ENCODE measurements at places on chromosomes 7 and 10.

DNA sequence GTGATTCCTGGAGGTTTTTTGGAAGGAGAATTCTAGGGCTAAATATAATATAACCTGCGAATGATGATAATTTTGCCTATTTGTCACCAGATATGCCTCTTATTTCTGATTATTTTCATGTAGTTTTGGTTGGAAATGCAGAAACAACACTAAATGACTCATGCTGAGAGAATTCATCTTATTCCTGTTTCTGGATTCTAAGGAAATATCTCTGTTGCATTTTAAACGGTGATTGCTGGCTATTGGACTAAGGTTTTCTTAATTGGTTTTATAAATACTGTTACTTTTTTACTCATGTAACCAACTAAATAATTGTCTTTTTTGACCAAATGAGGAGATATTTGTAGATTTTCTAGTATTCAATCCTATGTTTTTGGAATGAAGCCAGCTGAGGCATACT lies 204.9 kb upstream of the NPSR1 start:
- DNase-seq, result no peak

- DNase-seq, result no peak
Observed at GRCh38 chr10:88073682-88074081, 210.3 kb downstream of the PTEN start.

GRCh38 chr10:45432700-45433472 lies 58.9 kb downstream of the ALOX5 start:
- no peak for DNase-seq

GRCh38 chr7:77887567-77887966 lies 89.0 kb downstream of the PHTF2 start:
- DNase-seq, result no peak

DNA sequence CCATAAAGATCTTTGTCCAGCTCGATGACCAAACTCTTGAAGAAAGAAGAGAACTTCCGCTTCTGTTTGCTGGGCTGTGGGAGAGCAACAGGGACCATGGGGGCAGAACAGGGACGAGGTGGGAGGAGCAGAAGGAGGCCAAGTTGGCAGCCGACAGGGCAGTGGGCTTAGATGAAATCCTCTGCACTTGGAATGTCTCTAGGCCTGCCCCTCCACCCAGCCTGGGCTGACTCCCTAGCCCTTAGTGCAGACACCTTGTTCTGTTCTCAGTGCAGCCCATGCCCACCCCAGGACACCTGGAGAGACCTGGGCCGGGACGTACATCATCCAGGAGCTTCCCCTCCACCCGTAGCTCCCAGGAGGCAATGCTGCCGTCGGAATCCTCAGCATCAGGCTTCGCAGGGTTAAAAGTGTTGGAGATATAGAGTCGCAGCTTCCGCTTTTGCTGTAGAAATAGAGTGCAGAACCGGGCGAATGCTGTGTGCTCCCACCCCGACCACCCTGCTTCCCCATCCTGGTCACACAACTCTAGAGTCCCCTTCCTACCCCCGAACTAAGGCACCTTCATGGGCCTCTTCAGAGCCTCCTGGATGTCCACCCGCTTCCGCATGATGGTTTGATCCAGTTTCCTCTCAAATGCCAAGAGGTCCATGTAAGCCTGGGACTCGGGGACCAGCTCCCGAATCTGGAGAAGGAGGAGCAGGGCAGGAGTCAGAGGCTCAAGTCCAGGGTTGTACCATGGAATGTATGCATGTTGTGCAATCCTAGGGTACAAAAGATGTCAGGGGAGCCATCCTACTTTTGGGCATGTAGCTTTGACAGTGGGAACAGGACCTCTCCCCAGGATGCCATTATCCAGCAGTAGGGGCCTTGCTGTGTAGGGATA lies 6.1 kb downstream of the SMARCD3 start:
- no peak for DNase-seq

GRCh38 chr7:71925663-71926062 lies 486.5 kb downstream of the CALN1 start:
- DNase-seq, result no peak

DNA sequence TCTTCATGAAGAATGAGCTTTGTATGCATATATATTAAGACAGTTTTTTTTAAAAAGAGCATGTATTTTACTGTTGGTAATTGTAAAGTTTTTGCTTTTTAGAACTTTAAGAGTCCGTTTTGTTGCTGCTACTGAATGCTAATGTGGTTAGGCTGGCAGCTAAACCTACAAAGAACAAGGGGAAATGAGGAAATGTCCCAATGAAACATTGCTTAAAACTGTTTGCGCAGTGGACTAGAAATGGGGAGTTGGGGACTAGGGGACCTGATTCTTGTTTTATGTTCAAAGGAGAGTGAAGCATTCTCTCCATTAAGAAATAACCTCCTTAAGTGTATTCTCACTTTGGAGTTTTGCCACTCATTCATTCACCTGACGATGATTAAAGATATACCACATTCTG lies 5.7 kb downstream of the NRF1 start:
- no peak for DNase-seq

DNA sequence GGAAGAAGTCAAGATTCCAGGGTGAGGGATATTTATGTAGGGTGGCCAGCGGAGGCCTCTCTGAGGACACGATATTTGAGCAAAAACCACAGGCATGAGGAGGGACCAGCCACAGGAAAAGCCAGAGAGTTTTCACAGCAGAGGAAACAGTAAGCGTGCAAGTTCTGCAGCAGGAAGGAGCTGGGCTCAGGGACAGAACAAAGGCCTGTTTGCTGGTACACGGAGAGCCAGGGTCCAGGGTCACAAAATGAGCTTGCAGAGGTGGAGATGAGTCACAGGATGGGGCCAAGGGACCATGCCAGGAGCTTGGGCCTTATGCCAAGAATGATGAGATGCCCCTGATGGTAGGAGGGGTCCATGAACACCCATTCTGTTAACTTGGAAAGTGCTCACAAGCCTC lies 283.5 kb downstream of the PLXNA4 start:
- DNase-seq, result no peak

DNA sequence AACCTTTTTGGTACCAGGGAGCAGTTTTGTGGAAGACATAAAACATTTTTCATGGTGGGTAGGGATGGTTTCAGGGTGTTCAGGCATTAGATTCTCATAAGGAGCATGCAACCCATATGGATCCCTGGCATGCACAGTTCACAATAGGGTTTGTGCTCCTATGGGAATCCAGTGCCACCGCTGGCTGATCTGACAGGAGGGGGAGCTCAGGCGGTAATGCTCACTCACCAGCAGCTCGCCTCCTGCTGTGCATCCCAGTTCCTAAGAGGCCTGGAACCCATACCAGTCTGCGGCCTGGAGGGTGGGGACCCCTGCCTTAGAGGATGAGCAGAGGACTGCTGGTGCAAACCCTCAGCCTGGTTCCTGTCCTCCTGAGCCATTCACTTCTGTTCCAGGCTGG lies 561.7 kb downstream of the SDK1 start:
- DNase-seq, result no peak

- no peak for DNase-seq
Observed at GRCh38 chr10:27628621-27629020, 117.0 kb downstream of the MKX start.

- no peak for DNase-seq
Observed at GRCh38 chr10:1244493-1244892, 188.3 kb downstream of the WDR37 start.

DNA sequence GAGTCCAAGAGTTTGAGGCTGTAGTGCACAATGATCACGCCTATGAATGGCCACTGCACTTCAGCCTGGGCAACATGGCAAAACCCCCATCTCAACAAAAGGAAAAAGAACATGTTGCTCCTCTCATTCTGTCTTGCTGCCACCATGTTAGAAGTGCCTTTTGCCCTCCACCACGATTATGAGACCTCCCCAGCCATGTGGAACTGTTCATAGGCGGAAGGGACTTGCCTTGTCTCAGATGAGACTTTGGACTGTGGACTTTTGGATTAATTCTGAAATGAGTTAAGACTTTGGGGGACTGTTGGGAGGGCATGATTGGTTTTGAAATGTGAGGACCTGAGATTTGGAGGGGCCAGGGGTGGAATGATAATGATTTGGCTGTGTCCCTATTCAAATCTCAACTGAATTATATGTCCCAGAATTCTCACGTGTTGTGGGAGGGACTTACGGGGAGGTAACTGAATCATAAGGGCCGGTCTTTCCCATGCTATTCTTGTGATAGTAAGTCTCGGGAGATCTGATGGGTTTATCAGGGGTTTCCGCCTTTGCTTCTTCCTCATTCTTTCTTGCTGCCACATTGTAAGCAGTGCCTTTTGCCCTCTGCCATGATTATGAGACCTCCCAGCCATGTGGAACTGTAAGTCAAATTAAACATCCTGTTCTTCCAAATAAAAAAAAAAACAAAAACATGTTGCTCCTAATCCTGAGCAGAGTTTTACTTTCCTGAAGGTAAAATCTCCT lies 22.3 kb downstream of the DLG5 start:
- no peak for DNase-seq

DNA sequence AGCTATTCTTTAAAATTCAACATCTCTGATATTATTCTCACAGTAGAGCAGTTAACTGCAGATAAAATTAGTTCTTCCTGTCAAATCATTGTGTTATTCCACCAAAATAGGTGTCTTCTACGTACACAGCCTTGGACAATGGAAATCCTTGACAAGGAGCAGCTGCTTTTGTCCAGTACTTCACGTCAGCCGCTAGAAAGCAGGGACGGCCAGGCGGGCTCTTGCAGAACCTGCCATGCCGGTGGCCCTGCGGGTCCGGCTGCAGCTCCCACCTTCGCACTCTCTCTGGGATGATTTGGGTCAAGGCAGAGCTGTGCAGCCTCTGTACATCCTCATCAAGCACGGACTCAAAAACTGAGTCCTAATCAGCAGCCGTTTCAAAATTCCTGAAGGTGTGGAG lies 2.2 kb upstream of the FOXI2 start:
- DNase-seq, result no peak

GRCh38 chr7:73973091-73973490 lies 54.9 kb upstream of the ELN start:
- DNase-seq, result no peak

GRCh38 chr10:6721964-6722615 lies 142.0 kb upstream of the PRKCQ start:
- DNase-seq, result no peak

- no peak for DNase-seq
Observed at GRCh38 chr7:47635091-47636080, 53.5 kb upstream of the TNS3 start.

GRCh38 chr7:23426876-23427275 lies 43.4 kb downstream of the IGF2BP3 start:
- no peak for DNase-seq

DNA sequence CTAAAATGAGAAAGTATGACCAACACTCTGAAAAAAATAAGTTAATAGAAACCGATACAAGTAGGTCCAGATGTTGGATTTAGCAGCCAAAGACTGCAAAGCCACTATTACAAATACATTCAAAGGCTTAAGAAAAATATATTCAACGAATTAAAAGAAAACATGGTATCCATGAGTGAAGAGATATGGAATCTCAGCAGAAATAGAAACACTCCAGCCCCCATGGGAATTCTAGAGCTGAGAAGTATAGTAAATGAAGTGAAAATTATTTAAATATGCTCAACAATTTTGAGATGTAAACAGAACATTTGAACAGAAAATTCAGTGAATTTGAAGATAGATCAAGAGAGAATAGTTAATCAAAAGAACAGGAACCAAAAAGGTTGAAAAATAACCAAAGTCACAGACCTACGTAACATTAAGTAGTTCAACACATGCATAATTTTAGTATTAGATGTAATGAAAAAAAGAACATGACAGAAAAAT lies 72.0 kb upstream of the WIPF3 start:
- no peak for DNase-seq

DNA sequence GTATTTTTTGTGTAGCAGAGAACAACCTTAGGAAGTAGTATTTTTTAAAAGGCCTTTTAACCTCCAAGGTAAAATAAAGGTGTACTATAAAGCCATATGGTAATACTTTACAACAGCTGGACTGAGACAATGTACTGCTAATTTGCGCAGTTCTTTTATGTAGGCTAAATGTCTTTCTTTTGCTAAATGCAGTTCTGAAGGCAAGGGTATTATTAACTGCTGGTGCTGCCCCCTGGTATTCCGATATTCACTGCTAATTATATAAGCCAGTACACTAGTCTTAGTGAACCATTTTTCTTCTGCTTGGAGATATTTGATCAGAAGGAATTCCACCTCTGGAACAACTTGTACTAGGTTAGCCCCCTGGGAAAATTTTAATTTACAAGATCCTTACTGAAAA lies 272.0 kb upstream of the FERD3L start:
- DNase-seq, result no peak

DNA sequence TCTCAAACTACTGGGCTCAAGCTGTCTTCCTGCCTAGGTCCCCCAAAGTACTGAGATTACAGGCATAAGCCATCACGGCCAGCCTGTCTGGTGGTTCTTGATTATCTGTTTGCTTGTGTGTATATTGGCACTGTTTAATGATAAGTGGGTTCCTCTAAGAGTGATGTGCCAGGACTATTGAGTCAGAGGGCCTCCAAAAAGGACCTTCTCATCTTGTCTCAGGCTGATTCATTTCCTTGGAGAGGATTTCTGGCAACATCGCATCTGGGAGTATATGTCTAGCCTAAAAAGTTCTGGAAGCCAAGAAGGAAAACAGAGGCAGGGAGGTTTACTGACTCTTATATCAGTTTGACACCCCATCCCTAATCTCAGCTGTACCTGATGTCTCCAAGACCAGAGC lies 27.1 kb upstream of the AKAP9 start:
- no peak for DNase-seq

GRCh38 chr7:18191862-18192625 lies 164.4 kb upstream of the PRPS1L1 start:
- no peak for DNase-seq

DNA sequence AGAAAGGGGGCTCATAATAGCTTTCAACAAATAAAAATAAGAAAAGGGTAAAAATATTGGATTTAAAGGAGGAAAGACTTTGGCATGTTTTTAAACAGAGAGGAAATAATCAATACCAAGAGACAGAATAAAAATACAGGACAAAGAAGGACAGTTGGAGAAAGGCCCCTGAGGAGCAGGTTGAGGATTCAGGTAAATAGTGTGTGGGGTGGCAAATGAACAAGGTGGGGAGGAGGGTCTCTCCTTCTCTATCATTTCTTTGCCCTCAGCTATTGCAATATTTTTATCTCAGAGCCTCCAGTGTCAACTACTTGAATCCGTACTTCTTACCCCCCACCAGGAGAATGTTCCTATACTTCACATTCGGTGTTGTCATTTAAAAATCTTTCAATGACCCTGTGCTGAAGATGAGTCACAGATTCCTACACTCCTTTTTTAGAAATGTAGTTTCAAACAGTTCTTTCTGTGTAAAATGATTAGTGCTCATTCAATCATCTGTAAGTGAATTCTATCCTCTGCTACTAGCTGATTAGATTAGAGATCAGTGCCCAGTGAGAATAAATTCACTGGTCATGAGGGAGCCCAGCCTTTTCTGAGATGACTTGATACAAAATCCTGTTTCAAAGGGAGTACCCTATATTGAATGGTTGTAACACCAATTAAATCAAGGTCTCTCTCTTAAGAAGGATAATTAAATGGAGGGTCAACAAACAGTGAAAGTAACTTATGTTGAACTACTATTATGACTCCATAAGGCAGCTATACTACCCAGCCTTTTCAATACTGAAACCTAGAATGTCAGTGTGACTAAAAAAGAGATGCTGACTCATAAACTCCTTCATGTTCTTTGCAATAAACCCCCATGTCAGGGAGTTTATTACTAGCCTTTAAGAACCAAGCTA lies 50.4 kb upstream of the WNT16 start:
- DNase-seq, result no peak

Data from Jurkat, Clone E6-1 (cell line).